ENCODE measurements at places on chromosomes 3 and 15.
A peak's percentile ranks its signal among the peaks of the same experiment; 100 is the strongest.

GRCh38 chr15:88704791-88705768 is 66.3 kb downstream of the ISG20 start:
- DNase-seq: peak; percentile 46

DNA sequence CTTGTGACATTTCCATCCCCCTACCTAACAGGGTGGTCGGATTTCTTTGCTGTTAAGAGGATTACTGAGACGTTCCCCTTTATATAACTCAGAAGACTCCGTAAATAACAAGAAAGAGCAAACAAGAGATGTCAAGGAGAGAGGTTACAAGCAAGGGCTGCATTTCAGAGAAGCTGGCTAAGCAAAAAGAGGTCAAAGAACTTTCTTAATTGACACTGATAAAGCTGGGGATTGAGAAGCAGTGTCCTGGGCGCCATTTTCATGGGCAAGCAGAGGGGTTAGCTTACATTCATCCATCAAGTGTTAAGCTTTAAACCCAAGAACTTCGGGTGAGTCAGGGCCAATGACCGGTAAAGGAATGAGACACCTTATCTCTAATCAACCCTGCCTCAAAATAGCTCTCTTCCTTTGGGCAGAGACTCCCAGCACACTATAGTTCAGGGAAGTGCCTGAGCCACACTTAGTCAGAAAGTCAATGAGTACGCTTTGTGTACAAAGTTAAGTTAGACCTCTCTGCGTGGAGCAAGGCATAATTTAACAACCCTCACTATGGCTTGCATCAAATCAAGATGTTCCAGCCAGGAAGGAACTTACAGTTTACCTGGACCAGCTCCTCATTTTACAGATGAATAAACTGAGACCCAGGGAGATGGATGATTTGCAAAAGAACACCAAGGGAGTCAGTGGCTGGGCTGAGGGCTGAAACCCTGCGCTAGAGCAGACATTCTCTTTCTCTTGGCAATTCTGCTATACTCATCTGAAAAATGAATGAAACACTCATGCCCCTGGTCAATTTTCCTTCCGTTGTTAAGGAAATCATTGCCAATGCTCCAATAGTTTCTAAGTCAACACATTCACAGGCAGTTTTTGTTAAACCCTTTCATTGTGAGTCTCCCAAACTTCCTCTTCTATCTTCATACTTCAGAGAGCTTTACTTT is 44.6 kb downstream of the CCNL1 start:
- no peak for DNase-seq

DNA sequence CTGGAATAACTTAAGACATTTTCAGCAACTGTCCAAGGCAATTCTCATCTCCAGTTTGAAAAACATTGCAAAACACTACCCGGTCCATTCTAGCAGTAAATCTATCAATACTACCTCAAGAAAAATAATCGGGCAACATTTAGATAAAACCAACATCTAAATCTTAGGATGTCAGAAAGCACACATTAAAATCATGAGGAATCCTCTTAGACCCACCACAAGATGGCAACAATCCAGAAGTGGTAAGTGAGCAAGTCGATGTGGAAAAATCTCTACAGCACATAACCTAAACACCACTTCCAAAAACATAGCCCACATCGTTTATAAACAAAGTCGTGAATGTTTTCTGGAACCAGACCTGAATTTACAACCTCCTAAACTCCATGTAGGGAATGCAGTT is 5.7 kb downstream of the PLCH1 start:
- no peak for DNase-seq

DNA sequence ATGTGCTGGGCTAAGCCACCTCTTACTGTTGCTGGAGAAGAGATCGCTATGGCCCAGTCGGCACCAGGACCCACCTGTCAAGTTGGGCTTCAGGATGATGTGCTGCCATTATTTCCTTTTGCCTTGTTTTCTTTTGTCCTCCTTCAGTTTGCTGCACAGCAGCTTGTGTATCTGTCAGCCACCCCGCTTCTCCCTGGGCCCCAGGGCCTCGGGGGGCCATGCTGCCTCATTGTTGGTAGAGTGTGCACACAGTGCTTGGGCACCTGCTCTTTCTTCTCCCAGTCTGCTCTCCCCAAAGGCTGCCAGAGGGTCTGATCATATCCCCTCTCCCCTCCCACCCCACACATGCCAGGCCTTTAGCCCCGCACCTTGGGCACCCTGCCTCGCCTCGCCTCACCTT is 185.5 kb upstream of the ATP10A start:
- no peak for DNase-seq

DNA sequence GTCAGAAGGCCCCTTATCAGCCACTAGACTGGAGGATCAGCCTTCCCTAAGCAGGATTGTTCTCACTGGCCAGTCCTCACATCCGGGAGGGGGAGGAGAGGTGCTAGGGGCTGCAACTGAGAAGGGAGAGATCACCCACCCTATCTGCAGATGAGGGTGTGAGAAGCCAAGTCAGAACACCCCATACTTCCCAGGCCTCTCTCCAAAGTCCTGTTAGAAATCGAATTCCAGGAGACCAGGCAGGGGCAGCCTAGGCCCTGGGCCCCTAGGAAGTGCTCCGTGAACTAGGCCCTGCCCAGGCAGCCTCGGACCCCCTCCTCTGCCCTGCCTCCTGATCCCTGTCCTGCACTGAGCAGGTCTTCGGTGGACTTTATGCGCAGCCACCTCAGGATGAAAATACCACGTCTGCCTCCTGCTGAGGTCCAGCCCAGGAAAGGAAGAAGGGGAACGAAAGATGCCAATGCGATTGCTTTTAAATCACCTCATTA is 933 bp downstream of the DZIP1L start:
- no peak for DNase-seq

DNA sequence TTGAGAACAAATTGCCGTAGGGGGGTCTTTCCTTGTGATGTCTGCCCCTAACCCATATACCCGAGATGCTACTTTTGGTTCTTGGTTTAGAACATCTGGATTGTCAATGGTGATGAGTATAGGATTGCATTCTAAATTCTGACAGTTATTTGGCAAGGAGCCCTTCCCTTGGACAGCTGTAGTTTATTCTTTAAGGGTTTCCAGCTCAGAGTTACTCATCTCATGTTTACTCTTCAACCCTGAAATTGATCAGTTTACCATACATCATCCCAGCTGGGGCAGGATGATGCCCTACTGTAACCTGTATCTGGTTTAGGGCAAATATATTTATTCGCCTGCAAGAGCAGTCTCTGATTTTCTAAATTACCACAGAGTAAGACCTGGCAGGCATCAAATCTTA is 85.7 kb upstream of the XCR1 start:
- DNase-seq: no peak

DNA sequence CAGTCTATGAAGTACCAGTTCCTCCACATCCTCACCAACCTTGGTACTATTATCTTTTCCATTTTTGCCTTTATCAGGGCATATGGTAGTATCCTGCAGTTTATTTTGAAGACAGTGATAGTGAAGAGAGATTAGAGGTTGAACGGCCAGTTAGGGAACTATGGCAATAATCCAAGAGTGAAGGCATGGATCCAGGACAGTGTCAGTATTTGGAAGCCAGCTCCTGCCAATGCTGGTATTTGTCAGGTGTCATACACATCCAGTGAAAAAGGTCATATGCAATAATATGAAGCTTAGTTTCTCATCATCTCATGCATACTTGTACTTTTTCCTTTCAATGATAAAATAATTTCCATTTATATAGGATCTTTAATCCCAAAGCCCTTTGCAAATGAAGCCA is 56.8 kb upstream of the KCNMB2 start:
- no peak for DNase-seq

DNA sequence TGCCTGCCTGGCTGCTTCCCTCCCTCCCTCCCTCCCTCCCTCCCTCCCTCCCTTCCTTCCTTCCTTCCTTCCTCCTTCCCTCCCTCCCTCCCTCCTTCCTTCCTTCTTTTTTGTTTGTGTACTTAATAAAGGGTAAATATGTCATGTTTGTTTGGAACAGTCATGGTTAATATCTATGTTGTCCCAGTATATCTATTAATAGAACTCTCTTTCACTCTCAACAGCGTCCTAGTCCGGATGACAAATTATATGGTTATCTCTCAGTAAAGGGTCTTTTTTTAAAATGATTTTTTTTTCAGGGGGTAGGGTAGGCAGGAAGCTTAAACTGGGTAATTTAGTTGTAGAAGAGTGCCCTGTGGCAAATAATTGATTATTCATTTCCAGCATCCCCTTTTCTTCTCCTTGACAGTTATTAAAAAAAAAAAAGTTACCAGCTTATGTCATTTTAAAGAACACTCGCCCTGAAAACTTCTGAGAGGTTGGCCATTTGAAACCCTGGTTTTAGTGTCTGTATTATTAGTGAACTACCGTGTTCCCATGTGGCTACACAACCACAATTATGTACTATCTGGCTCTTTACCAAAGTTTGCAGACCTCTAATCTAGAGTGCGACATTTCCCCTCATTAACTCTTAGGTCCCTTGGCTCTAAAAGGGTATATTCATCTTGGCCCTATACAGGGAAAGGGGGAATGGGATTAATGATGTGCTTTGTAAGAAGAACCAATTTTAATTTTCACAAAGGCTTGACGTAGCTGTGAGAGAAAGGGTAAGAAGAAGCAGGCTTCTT is 13.7 kb downstream of the TAGLN3 start:
- no peak for DNase-seq
